Fibroblast of skin of left biceps (primary cell): ENCODE measurements at places on chromosomes 7 and 10.

DNA sequence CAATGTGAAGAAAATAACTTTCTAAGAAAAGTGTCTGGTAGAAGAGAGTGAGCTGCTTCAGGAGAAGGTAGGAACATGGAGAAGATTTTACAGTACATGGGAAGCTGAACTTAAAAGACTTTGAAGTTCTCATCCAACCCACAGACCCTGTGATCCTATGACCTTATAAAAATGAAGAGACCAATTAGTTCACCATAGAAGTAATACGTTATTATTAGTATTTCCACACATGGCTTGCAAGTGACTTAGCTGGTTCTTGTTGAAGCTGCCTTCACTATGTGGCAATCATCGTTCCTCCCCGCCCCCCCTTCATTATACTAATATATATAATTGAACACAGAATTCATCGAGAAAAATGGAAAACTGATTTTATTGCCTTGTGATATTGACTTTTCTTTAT is 129.1 kb downstream of the SND1 start:
- DNase-seq: no peak

DNA sequence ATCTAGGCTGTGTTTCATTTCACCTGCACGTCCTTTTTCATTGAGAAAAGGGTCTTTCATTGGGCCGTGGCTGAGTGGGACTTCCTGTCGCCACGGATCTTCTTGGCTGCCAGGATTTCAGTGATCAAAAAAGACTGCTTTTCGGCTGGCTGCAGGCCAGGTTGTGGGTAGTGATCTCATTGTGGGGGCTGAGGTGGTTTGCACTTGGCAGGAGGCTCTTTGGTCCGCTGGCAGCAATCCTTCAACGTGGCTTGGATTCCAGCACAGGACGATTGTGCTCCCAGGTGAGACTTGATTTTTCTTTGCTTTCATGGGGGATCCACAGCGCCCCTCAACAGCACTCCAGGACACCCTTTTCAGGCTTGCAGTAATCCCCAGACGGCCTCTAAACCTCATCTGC is 29.0 kb upstream of the ZNF273 start:
- DNase-seq: no peak

- no peak for DNase-seq
Observed at GRCh38 chr10:30013757-30014156, 45.6 kb downstream of the JCAD start.

DNA sequence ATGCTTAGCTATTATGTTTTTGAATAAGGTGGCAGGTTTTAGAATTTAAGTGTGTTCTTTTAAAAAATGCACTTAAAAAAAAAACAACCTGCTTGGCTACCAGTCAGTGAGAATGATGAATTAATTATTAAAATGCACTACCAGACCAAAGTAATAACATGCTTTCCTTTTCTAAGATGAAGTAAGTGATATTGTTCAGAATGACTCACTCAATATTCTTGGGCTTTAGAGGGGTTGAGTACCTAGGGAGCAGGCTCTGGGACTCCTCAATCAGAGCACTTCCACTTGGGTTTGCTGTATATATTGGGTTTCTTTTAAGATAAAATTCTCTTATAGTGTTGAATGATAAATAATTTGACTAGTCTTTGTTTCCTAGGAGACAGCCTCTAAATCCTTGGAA is 8.6 kb downstream of the STAM start:
- DNase-seq: no peak

DNA sequence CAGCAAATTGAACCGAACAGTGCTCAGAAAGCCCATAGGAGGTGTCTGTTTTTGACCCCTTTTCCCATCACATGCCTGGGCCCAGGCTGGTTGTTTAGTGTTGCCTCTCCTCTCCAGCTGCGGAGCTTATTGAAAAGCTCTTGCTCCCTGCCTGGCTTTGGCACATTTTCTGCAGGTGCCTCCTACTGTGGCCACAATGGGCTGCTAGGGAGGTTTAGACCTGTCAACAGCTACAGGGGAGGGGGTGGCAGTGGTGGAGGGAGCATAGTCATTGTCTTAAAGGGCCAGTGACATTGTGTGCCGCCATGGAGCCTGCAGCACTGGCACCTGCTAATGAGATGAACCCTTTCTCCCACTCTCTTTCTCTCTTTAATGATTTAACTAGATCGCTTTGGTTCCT is 13.2 kb upstream of the ENO4 start:
- no peak for DNase-seq

DNA sequence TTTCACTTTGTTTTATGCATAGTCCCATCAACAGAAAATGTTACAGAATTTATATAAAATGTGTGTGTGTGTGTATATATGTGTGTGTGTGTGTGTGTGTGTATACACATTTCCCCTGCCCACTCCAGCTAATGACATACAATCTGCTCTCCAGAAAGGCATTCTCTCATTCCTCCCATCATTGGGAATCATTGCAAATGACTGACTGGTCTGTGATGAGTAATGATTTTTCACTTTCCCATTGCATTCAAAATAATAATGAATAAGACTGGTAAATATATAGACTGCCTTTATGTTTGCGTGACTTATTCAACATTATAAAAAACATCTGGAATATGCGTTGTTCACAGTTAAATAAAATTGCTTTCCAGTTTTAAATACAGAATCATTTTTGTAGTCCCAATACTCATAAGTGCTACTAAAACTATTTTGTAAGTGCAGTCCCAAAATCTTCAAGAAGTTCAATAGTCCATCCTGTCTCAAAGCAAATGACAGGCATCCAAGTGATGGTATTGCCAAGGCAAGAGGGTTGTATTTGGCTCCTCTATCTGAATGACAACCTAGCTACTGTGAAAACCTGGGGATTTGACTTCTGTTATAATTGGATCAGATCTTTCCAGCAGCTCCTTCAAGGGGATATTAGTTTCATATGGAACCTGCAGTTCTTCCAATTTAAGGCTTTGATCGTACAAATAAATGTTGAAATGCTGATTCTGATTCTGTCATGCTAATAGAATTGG is 150.9 kb downstream of the POLR1F start:
- DNase-seq: no peak

- DNase-seq: no peak
Observed at GRCh38 chr7:125828153-125828700, 898.6 kb upstream of the POT1 start.

DNA sequence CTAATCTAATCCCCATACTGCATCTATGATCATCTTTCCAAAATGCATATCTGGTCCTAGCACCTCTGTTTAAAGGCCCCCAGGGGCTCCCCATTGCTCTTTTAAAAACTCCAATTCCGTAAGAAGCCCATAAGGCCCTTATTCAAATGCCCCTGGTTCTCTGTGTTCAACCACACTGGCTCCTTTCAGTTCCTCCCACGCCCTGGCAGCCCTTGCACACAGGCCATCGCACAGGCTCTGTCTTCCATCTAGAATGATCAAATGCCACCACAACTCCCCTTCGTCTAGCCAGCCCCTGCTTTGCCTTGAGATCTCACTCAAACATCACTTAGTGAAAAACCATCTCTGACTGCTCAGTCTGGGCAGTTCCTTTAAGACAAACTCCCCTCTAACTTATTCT is 112.9 kb upstream of the LYZL2 start:
- no peak for DNase-seq

- no peak for DNase-seq
Observed at GRCh38 chr7:141221007-141221612, 147.2 kb downstream of the TMEM178B start.
